Hepatocyte (in vitro differentiated cells): ENCODE measurements at places on chromosomes 7 and 10. TPM values are rescaled to one million over a fixed set of nuclear protein-coding genes. Genes with fewer than 3 reads are reported as not detected.

Gene KIAA1549
- polyA plus RNA-seq, result 2.8 and 3.4 TPM in 2 replicates

GRCh38 chr7:122887198-122887597, 938 bp upstream of the CADPS2 start:
- H3K27me3 ChIP-seq, result no peaks in the 10 kb centered on the region
- DNase-seq, result peak; percentile 86
- no peaks in the 10 kb centered on the region for H3K36me3 ChIP-seq
- peaks cover 19% of the 10 kb centered on the region for H3K4me1 ChIP-seq
- peak overlapping the region; percentile 90 for H3K4me3 ChIP-seq
- H3K27ac ChIP-seq, result peak overlapping the region; percentile 93

Gene GLUD1
- polyA plus RNA-seq, result 100 and 178 TPM in 2 replicates

Gene ZNF746
- 15.2 and 15.6 TPM in 2 replicates for polyA plus RNA-seq

DNA sequence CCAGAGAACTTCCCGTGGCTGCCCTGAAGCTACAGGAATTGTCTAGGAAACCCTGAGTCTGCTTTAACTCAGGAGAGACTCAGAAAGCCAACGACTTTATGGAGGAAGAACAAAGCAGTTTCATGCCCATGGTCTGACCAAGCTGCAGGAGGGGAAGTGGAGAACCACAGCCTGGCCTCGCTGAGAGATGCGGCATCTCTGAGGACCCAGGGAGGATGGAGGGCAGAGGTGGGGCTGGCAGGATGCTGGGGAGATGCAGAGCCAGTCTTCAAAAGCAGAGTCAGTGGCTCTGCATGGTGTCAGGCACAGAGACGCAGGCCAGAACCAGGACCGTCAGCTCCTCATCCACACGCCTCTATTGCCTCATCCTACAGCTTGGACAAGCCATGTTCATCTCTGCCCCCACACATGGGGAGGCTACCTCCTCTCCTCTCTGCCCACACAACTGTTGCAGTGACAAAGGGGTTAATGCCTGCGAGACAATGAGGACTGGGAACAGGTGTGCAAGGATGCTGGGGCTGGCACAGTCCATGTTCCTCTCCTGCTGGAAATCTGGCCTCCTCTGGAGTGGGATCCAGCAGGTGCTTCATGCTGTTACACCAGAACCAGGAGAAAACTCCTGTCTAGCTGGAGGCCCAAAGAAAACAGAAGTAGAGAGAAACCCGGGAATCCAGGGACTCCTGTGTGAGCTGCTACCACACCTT, 267.0 kb downstream of the PLXNA4 start:
- no peak overlapping the region for H3K4me3 ChIP-seq
- H3K36me3 ChIP-seq, result no peaks in the 10 kb centered on the region
- H3K27me3 ChIP-seq, result peaks cover 6% of the 10 kb centered on the region
- H3K4me1 ChIP-seq, result no peaks in the 10 kb centered on the region
- no peak overlapping the region for H3K27ac ChIP-seq

DNA sequence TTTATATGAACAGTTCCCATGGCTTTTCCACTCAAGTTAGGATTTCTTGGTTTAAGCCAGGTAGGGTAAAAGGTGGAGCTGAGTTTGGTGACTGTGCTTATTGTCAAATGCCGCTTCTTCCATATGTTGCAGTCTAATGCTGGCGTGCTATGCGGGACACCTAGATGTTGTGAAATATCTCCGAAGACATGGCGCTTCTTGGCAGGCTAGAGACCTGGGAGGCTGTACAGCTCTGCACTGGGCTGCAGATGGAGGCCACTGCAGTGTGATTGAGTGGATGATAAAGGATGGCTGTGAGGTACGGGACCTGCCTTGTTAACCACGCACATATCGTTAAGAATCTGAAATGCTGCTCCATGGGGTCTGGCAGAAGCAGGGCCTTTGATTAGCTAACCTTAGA, 108.4 kb downstream of the FANK1 start:
- H3K27me3 ChIP-seq, result no peaks in the 10 kb centered on the region
- H3K27ac ChIP-seq, result no peak overlapping the region
- DNase-seq, result no peak
- no peak overlapping the region for H3K4me3 ChIP-seq

Gene HOXA2
- 0.07 and 0.81 TPM in 2 replicates for polyA plus RNA-seq

Gene GIMAP8
- not detected in 2 replicates for polyA plus RNA-seq

- peaks cover 40% of the 10 kb centered on the region for H3K4me1 ChIP-seq
- no peak for DNase-seq
- no peak overlapping the region for H3K27ac ChIP-seq
- H3K36me3 ChIP-seq, result no peaks in the 10 kb centered on the region
These were observed 12.8 kb downstream of the SH3PXD2A start for GRCh38 chr10:103842605-103843004.

Gene DENND2A
- polyA plus RNA-seq, result 8.4 and 8.8 TPM in 2 replicates

- DNase-seq, result peak; percentile 55
- H3K4me1 ChIP-seq, result peaks cover 4% of the 10 kb centered on the region
- no peaks in the 10 kb centered on the region for H3K36me3 ChIP-seq
These were observed 32.7 kb downstream of the PRKAG2 start for GRCh38 chr7:151844071-151844824.

GRCh38 chr10:19791032-19791431, 25.2 kb upstream of the PLXDC2 start:
- DNase-seq, result no peak
- H3K36me3 ChIP-seq, result no peaks in the 10 kb centered on the region
- no peak overlapping the region for H3K4me3 ChIP-seq
- no peaks in the 10 kb centered on the region for H3K27me3 ChIP-seq
- no peaks in the 10 kb centered on the region for H3K4me1 ChIP-seq

Gene ATRNL1
- polyA plus RNA-seq, result 3.7 and 5.9 TPM in 2 replicates

Gene GALNT17
- polyA plus RNA-seq, result 7.3 and 8.1 TPM in 2 replicates

- no peaks in the 10 kb centered on the region for H3K36me3 ChIP-seq
- H3K4me3 ChIP-seq, result no peak overlapping the region
- H3K27me3 ChIP-seq, result no peaks in the 10 kb centered on the region
- H3K27ac ChIP-seq, result peak overlapping the region; percentile 11
- DNase-seq, result no peak
These were observed 77.6 kb downstream of the RNF216 start for GRCh38 chr7:5703572-5704533.

Gene CFAP69
- 1.6 and 1.7 TPM in 2 replicates for polyA plus RNA-seq
